ENCODE measurements at places on chromosomes 2 and 18.

DNA sequence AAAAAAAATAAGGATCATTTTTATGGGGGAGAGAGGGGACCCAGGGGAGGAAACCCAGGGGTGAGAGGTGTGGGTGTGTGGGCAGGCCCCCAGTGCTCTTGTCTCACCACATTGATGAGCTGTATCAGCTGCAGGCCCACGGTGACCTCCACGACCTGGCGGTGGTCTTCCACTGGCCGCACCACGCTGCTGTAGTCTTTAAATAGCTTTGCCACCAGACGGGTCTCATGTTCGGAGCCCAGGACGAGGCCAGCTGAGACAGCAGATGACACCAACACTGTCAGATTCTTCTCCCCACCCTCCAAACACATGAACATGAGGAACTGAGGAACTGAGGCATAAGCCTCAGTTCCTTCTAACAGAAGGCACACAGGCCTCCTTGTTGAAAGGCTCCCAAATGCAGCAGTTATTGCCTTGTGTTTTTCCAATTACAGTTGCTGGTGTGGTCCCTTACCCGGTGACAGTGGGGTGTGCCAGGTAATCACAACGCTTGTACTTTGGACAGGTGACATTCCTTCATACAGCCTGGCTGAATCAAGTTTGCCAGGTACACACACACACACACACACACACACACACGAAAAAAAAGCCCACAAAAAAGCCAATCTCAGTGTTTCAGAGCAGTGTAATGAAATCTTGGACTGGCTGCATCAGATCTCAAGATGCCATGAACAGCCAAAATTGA lies 4.7 kb downstream of the CHRNA1 start:
- no peak for DNase-seq

GRCh38 chr2:190574169-190574568 lies 39.6 kb upstream of the NEMP2 start:
- no peak for DNase-seq

- DNase-seq, result no peak
Observed at GRCh38 chr2:236840857-236841256, 244.8 kb upstream of the COPS8 start.

DNA sequence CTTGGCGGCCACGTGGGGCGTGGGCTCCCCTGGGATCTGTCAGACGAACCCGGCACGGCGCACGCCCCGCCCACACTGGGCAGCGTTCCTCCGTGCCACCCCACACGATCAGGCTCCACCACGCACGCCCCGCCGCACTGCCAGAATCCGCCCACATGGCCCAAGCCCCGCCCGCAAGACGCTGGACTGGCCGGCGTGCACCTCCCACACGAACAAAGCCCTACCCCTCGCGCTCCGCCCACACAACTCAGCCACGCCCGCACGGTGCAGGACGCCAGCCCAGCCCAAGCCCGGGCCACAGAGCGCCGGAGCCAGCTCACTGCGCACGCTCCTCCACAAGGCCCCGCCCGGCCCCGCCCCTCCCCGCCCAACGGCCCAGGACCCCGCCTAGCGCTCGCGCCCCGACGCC lies 555 bp downstream of the TMEM18 start:
- DNase-seq, result peak; percentile 97

GRCh38 chr18:74163019-74163660 lies 14.8 kb downstream of the TIMM21 start:
- no peak for DNase-seq

GRCh38 chr18:74430806-74431571 lies 26.1 kb downstream of the DIPK1C start:
- no peak for DNase-seq

GRCh38 chr2:193929131-193929530 lies 1727.9 kb upstream of the SLC39A10 start:
- no peak for DNase-seq

DNA sequence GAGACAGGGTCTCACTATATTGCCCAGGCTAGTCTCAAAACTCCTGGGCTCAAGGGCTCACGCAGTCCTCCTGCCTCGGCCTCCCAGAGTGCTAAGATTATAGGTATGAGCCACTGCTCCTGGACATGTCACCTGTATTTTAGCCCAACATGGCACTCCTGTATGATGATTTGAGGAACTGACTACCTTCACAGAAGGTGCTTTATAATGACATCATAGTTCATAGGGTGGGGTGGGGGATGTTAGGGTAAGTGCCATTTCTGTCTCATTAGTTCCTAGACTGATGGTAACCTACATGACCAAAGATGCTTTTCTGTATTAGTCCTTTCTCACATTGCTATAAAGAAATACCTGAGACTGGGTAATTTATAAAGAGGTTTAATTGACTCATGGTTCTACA lies 109.7 kb downstream of the MAP4K4 start:
- no peak for DNase-seq

- peak; percentile 9 for DNase-seq
Observed at GRCh38 chr2:133591164-133591563, 22.9 kb upstream of the NCKAP5 start.

DNA sequence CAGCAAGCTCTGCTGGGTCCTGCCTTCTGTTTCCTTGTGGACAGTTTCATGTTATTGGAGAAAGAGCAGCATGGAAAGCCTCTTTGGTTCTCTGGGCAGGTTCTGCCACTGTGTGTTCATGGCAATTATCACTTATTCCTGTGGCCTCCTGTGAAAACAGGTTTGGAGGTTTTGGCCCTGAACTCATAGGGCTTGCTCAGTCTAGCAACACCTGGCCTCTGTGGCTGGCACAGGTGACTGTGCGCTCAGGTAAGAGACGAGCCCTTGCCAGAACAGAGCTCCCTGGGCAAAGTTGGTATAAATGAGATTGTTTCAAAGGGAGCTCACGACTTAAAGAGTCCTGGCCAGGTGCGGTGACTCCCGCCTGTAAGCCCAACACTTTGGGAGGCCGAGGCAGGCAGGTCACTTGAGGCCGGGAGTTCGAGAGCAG lies 5.7 kb downstream of the CEP68 start:
- no peak for DNase-seq

DNA sequence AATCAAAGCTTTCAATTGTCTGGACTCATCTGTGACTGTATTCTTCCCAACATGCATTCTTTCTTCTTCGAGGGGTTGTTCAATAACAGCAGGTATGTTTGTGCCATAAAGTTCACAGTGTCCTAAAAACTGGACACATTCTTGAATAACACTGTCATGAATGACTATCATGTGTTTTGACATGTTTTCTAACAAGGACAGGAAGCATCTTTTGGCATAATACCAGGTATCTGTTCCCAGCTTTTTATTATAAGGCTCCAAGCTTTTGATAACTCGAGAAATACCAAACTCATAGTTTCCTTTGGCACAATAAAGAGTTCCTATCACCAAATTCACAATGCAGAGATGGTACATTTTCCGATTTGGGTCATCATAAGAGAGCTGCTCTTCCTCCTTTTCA lies 224.2 kb downstream of the AGPS start:
- no peak for DNase-seq

DNA sequence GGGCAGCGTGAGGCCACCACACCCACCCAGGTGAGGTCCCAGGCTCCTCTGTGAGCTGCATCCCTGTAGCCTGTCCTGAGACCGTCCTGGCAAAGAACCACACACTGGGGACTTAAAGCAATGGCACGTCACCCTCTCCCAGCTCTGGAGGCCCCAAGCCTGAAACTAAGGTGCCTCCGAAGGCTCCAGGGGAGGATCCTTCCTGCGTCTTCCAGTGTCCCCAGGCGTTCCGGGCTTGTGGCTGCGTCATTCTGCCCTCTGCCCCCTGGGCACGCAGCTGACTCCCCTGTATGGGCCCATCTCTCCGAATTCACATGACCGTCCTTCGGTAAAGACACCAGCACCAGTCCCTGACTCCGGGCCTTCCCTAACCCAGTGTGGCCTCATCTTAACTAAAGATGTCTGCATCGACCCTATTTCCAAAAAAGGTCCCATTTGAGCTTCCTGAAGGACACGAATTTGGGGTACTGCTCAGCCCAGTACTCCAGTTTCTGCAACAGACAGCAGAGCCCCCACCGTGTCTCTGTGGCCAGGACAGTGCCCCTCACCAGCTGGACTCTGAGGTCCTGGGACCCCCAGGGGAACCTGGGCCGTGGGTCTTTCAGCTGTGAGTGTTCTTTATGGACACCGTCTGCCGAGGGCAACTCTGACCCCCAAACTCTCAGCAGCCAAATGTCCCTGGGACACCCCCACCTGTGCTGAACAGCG lies 75.2 kb upstream of the CTDP1 start:
- no peak for DNase-seq

- DNase-seq, result no peak
Observed at GRCh38 chr2:15664273-15665066, 72.8 kb downstream of the DDX1 start.

DNA sequence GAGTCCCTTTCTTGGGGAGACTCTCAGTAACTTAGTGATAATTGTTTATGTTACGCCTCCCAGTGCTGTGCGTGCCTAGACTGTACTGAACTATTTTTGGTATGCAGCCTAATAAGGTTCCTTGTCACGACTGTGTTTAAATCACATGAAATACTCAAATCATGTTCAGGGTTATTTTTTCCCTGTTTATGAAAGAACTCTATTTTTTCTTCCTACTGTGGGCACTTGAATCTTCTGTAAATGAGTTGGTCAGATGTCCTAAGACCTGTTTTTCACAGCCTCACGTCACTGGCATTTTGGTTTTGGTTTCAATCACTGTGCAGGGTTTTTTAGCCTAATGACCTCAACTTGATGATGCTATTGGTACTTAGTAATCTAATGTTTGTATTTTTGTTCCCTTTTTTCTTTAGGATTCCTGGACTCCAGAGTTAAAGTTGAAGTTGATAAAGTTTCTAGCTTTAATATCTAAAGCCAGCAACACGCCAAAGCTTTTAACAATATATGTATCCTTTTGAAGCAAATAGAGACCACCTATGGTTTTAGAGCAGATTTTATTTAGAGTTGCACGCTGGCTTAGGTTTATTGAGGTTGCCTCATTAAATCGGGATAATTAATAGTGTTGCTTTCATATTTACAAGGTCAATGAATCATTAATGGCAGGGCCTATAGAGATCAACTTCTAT lies 24.0 kb downstream of the ARMC9 start:
- DNase-seq, result no peak

GRCh38 chr18:44682201-44682870 lies 1.6 kb downstream of the SETBP1 start:
- no peak for DNase-seq

DNA sequence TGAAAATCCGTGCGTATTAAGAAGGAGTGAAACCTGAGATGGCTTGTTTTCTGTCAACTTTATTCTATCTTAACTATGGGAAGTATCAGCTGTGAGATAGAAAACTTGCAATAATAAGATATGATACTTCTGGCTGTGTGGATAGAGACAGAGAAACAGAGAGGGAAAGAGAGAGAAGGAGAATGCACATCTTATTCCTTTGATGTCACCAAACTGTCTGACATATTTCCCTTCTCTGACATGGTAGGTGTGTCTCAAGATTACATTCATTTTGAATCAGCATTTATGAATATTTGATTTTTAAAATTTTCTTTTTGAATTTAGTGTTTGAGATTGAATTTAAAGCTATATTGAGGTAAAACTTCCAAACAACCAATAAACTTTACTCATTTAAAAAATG lies 69.4 kb downstream of the CDC42EP3 start:
- DNase-seq, result no peak

DNA sequence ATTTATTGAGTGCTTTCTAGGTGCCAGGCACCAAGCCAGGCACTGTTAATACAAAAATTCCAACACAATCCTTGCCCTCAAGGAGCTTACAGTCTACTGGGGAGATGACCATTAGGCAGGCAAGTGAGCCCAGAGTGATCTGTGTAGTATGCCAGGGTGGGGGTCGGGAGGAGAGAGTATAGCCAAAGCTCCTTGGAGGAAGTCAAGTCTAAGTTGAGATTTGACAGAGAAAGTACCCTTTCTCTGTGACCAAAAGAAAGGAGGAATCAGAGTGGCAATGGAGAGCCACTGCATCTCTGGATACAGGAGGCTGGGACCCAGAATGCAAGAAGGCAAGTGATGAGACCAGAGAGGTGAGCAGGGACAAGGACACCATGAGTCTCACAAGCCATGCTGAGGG lies 7.5 kb downstream of the ANKRD53 start:
- DNase-seq, result no peak

DNA sequence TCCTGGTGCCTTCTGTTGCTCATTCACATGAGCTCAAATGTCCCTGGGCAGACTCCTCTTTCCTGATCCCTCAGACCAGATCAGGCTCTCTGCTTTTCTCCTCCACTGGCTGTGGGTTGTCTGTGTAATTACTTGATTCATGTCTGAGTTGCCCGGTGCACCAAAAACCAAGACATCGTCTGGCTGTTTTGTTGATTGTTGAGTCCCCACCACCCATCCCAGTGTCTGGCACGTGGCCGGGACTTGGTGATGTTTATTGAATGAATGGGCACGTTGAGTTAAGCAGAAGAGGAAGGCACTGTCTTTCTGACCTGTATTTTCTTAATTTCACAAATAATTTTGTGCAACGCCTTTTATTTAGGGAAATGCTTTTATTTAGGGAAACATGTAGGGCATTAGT lies 499.1 kb upstream of the HS6ST1 start:
- no peak for DNase-seq

GRCh38 chr18:36460854-36461253 lies 163.3 kb downstream of the FHOD3 start:
- DNase-seq, result peak; percentile 20

DNA sequence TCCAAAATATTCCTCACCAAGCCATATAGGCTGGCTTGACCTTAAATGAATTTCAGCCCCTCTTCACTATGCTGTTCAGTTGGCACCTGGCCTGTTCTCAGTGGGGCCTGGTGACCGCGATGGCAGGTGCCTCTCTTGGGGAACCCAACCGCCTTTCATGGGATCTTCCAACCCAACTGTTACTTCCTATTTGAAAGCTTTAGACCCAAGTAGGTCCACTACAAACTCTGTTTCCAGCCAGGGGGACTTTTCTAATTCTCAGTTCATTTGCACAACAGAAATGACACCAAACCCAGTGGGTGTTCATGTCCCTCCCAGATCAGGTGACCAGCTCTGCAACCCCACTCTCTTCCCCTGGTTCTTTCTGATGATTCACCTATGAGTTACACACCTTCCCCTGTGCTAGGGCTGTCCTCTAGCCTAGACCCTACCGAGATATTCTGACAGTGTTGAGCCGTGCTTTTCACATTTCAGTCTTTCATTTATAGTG lies 35.6 kb upstream of the NDUFV2 start:
- no peak for DNase-seq

DNA sequence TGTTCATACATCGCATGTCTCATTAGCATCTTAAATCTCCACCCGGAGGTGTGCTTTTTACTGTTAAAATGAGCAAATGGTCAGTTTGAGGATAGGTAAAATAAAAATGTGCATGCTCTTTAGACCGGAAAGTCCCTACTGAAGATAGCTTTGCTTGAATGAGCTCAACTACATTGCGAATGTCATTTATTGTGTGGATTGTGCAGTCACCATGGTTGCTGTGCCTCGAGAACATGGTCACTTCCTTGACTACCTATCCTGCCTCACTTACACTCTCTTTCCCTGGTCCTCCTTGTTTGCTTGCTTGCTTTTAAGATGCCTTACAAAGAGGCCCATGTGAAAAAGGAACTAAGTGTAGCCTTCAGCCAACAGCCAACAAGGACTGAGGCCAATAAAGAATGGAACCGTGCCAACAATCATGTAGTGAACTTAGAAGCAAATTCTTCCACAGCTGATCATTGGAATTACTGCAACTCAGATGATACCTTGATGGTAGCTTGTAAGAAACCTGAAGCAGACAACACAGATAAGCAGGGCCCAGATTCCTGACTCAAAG lies 72.2 kb upstream of the BARD1 start:
- no peak for DNase-seq

GRCh38 chr18:67730886-67731285 lies 214.4 kb upstream of the DSEL start:
- DNase-seq, result no peak

Measured in NCI-H146 (cell line).